Right renal pelvis (tissue), 4 donors: ENCODE measurements at places on chromosomes 12 and 14. TPM values are rescaled to one million over a fixed set of nuclear protein-coding genes. Genes with fewer than 3 reads are reported as not detected.

DNA sequence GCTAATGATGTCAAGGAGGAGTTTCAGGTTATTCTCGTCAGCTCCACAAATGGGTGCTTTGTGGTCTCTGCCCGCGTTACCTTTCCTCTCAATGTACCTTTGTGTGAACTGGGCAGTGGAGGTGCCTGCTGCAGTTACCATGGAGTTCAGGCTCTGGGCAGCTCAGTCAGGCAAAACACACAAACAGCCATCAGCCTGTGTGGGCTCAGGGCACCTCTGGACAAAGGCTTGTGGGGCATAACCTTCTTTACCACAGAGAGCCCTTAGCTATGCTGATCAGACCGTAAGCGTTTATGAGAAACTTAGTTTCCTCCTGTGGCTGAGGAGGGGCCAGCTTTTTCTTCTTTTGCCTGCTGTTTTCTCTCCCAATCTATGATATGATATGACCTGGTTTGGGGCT, 16.7 kb upstream of the PAPLN start:
- DNase-seq = no peak

DGKA gene
- 13.9 TPM for polyA plus RNA-seq

TSPAN31 gene
- polyA plus RNA-seq = 98.1 TPM

PTHLH gene
- 1.2 TPM for polyA plus RNA-seq

DNA sequence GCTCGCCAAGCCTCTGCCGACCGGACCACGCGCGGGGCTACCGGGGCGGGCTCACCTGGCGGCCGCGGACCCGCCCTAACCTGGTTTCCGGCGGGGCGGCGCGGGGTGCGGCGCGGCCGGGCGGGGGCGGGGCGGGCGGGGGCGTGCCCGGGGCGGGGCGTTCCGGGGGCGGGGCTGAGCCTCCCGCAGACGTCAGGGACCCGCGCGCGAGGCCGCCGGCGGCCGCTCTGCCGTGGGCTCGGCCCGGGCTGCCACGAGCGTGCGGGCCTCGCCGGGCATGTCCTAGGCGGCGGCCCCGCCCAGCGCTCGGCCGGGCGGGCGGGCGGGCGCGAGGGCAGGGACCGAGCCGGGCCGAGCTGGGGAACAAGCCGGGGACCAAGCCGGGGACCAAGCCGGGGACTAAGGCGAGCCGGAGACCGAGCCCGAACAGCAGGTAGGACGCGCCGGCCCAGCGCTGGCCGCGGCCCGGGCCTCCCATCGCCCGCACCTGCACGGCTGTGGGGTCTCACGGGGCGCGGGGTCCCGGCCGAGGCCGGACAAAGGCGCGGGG, at the start of gene CEP170B:
Gene CEP170B (plus strand): TSS at position 188 of the 550 bp plus-strand sequence. CDS start 3,183 bp downstream, outside the sequence.
- DNase-seq = no peak

DNA sequence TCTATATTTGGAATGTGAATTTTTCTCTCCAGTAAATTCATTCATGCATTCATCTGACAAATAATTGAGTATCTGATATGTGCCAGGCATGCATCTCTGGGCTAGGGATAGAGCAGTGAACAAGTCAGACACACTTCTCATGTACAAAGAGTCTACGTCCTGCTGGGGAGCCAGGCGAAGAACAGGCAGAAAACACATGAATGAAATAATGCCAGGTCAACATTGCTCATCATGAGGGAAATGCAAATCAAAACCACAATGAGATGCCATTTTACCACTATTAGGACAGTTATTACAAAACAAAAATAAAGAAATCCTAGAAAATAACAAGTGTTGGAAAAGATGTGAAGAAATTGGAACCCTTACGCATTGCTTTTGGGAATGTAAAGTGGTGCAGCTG, 90.3 kb downstream of the PAX9 start:
- no peak for DNase-seq

GRCh38 chr12:112008918-112009317, 4.0 kb downstream of the TMEM116 start:
- DNase-seq = no peak
